ENCODE measurements at places on chromosomes 2 and 18.

DNA sequence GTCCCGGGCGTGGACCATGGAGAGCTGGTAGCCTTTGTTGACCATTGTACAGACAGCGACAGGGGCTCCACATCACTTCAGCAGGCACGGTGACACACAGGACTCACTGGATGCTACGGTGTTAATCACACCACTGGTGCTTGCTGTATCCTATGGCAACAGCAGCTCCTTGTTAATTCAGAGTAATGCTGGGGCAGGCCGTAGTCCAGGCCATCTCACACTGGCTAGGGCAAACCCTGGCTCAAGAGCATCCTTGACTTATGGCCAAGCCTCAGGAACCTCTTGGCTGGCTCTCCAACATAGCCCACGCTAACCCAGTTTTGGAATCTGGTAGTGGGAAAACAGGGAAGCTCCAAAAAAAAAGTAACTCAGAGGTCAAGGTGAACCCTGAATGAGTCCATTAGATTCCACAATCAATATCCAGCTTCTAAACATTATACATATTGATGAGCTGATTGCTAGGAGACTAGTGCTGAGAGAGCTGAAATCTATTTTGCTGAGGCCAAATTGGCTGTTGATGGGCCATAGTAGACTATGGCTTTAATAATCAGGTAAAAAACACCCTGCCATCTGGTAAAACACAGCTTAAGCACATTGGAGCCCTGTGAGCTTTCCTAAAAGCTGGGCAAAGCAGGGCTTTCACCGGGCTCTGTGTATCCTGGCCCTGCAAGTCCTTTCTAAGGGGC is 253.6 kb downstream of the PRKCE start:
- no peak for DNase-seq

- DNase-seq: no peak
Measured at GRCh38 chr2:61016392-61017002, 1.0 kb upstream of the PEX13 start.

GRCh38 chr2:88027697-88028389 is 11.5 kb upstream of the RNU2-63P start:
- DNase-seq: no peak

DNA sequence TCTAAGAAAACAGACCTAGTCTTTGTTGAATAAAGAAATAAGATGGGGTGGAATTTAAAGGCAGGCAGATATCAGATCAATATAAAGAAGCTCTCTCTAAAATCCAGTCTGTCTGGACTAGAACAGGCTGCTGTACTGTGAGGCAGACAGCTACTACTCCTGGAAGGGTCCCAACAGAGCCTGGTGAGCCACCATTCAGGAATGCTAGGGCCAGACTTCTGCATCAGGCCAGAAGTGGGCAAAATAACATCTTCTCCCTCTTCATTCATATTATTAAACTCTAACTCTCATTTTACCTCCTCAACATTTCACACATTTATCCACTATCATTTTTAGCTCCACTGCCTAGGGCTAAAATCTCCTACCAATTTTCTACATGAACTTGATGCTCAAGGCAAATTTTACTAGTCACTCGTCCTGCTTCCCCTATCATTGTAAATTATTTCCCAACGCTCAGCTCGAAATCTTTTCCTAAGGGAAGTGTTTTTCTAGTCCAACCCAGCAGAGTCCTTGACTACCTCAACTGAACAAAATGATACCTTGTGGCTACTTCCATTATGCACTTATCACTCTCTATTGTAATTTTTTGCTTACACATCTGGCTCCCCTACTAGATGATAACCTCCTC is 45.2 kb upstream of the GLS start:
- no peak for DNase-seq

Measured in AG09309 (cell line).